Activated naive CD4-positive, alpha-beta T cell treated with anti-CD3 and anti-CD28 coated beads, Interleukin-2, amount 10 ng/mL, durations not matched to agents 7 days and 5 days (primary cell): ENCODE measurements at places on chromosomes 4 and X.

GRCh38 chr4:10111067-10111801, 5.4 kb downstream of the WDR1 start:
- no peak for DNase-seq

- DNase-seq = no peak
Observed at GRCh38 chrX:115549008-115549407, 12.0 kb upstream of the PLS3 start.

DNA sequence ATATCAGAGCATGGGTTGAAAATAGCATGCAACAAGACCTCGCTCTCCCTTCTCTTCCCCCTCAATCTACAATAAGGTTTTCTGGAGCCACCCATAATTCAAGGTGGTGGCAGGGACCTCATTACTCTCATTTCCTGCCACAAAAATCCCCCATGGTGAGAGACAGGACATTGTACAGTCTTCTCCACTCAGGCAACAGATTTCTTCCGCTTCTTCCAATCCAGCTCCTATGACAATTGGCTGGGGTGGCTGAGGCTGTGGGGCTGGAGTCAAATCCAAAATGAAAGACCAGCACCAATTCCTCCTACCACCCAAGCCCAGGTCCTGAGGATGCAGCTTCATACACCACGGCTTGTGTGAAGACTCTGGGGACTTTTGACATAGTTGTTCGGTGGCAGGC, 40.3 kb upstream of the NKRF start:
- no peak for DNase-seq

- no peak for DNase-seq
Observed at GRCh38 chrX:150841456-150842197, 56.8 kb downstream of the CD99L2 start.

GRCh38 chr4:4627111-4627510, 85.3 kb upstream of the STX18 start:
- no peak for DNase-seq

GRCh38 chr4:176735300-176735699, 57.4 kb downstream of the VEGFC start:
- DNase-seq = no peak

GRCh38 chr4:127204322-127204721, 428.4 kb upstream of the INTU start:
- DNase-seq = no peak

GRCh38 chr4:160265014-160265413, 1162.1 kb downstream of the RAPGEF2 start:
- DNase-seq = no peak

GRCh38 chr4:19512086-19512485, 739.6 kb upstream of the SLIT2 start:
- DNase-seq = no peak

DNA sequence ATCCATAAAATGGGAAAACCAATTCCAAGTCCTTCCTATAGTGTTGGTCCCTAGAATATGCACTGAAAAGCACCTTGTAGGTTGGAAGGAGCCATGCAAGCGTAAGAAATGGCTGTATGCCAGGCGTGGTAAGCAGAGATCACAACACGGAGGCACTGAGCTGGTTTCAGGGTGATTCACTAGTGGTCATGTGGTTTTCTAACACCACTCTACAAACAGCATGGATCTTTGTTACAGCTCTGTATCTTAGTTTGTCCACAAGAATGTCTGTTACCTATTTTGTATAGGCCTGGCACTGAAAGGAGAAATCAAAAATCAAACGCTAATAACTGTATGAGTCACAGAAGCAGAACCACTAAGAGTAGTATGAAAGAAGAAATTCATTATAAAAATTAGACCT, 71.9 kb downstream of the MAGEB17 start:
- no peak for DNase-seq

DNA sequence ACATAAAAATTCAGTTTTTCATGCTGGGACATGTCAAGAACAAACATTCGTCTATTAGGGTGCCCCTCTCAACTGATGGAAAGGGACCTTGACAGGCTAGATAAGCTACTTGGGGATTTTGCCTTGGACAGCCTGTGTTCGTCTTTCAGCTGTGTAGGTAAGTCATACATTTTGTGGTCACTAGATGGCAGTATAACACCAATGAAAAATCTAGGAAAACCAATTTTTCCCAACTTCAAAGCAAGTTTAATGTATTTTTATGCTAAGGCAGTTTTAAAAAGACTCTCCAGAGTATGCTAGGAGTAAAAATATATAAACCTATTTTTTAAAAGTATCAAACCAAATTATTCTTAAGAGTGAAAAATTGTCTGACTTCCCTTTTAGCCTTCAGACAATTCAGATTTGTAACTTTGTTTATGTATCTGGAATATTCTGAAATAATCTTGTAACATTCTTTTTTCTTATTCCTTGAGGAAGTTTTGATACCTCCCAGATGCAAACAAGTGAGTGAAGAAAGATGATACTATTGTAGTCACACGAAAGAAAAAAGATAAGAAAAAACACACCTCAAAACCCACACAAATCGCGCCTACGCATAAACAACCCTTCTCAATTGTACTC, 158.3 kb downstream of the CPE start:
- DNase-seq = no peak

DNA sequence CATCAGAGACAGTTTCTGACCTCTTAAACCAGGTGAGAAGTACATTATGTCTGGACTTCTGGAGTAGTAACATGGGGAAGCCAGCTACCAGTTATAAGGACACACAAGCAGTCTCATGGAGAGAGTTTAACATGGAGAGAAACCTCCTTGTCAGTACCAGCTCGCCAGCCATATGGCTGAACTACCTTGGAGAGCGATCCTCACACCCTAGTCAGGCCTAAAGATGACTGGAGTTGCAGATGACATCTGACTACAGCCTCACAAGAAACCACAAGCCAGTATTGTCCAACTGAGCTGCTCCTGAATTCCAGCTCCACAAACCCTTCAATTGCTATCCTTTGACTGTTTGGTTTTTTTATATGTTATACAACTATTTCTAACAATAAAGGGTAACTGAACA, 49.8 kb downstream of the PDHA2 start:
- no peak for DNase-seq

DNA sequence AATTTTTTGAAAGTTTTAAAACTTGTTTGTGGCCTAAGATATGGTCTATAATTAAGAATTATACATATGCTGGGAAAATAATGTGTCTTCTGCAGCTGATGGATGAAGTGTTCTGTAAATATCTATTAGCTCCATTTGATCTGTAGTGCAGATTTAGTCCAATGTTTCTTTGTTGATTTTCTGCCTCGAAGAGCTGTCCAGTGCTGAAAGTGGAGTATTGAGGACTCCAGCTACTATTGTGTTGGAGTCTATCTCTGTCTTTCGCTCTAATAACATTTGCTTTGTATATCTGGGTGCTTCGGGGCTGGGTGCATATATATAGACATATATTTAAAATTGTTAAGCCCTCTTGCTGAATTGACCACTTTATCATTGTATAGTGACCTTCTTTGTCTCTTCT, 2127.3 kb downstream of the PCDH7 start:
- no peak for DNase-seq

DNA sequence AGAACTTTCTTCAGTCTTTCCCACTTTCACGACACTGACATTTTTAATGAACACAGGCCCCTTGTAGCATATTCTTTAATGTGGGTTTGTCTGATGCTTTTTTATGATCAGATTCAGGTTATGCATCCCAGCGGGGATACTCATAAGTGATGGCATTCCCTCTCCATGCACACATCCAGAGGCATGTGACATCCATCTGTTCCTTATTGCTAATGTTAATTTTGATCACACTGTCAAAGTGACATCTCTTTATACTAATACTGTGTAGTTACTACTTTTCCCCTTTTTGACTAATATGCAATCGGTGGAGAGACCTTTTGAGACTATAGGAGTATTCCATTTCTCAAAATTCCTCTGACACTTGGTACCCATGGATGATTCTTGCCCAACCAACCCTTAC, 43.8 kb upstream of the HS3ST1 start:
- DNase-seq = no peak

GRCh38 chr4:102256321-102256720, 89.0 kb downstream of the SLC39A8 start:
- no peak for DNase-seq

GRCh38 chr4:41172786-41173185, 41.6 kb downstream of the APBB2 start:
- no peak for DNase-seq

DNA sequence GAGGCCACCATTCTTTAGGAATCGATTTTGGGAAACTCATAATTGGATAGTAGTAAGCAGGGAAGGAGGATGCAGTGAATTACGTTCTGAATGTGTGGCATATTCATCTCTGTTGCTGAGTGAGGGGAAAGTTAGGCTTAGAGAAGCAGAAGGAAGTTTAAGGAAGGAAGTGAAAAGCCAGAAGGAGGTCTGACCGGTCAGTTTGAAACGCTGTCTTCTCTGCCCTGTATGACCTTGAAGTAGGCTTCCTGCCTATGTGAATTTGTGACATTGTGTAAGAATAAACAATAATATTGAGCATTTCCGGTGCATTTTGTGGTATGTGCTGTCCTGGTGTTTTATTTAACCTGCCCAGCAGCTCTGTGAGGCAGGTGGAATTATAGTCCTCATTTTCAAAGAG, 67.3 kb downstream of the PDLIM5 start:
- DNase-seq = no peak
